ENCODE measurements at places on chromosomes 12 and 14.

GRCh38 chr12:80977346-80977745 lies 39.6 kb upstream of the LIN7A start:
- DNase-seq, result no peak

- DNase-seq, result no peak
Observed at GRCh38 chr12:30853561-30854133, 72.9 kb upstream of the TSPAN11 start.

GRCh38 chr12:103748002-103748401 lies 93.0 kb downstream of the NT5DC3 start:
- DNase-seq, result no peak

DNA sequence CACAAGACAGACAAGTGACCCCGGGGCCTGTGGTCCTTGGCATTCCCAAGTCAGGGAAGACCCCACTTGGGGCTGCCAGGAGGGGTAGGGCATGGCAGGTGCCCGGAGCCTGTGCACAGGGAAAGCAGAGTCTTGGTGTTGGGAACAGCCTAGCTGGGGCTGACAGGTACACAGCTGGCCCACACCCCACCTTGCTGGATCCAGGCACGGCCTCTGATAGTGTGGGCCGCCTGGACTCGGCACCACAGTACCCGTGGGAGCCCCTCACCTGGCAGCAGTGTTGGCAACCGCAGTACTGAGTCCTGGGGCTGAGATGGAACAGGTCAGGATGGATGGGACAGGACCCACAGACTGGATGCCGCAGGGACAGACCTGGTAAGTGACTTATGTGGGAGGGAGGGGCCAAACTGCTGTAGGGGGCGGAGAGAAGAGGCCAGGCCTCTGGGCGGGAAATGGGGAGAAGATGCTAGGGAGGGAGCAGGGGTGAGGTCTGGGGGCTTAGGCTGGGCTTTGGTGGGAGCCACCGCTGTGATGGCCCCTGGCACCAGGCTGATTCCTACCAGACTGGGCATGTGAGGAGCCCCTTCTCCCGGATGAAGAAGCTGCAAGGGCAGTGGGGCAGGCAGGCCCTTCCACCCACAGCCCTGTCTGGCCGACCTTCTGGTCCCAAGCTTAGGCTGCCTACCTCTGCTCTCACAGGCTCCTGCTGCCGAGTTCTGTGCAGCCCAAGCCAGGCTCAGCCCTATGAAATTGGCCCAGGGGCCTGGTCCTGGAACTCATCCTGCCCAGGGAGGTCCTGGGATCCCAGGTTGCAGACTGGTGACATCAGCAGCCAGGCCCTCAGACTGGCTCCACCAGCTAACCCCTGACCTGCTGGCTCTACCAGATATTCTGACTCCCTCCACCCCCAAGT lies at the start of gene TGM1:
TSS of gene TGM1 (minus strand) at position 357 of the 913 bp plus-strand sequence. CDS start 825 bp downstream, outside the sequence.
- DNase-seq, result no peak

DNA sequence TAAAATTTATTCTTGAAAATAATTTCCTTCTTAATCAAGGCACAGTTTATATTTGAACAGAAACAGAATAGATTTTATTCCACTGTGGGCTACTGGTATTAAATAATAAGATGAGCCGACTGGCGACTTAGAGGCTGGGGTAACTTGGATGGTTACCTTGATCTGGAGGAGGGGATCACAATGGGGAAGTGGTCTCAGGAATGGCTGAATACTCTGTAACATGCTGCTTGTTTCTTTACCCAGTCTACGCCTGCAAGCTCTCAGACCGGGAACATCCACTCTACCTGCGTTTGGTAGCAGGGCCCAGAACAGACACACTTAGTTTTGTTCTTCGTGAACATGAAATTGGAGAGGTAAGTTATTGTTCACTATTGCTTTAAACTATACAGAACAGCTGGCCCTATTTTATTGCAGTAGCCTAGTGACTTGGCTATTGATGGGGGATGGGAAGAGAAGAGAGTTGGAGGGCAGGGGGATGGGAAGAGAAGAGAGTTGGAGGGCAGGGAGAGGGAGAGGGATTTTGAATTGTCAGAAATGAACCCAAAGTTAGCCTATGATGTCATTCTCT lies 67.9 kb downstream of the GNS start:
- no peak for DNase-seq

GRCh38 chr12:52344111-52344510 lies 22.9 kb upstream of the KRT83 start:
- no peak for DNase-seq

GRCh38 chr14:81511111-81511904 lies 22.3 kb downstream of the SEL1L start:
- DNase-seq, result no peak

DNA sequence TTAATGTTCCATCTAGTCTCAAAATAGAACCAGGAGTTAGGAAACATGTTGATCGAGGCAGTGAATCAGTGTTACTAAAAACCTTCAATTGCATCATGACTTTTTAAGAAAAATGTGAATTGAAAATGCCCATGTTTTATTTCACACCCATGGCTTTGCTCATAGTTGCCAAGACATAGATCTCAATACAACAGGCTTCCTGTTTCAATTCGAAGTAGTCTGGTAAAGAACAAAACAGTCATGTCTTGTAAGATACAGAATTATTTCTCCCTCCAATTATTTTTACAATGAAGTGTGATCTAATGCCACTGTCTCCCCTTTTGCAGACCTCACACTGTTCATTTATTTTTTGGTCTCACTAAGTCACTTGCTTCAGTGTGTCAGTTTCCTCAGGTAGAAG lies 44.6 kb upstream of the FAR2 start:
- no peak for DNase-seq

DNA sequence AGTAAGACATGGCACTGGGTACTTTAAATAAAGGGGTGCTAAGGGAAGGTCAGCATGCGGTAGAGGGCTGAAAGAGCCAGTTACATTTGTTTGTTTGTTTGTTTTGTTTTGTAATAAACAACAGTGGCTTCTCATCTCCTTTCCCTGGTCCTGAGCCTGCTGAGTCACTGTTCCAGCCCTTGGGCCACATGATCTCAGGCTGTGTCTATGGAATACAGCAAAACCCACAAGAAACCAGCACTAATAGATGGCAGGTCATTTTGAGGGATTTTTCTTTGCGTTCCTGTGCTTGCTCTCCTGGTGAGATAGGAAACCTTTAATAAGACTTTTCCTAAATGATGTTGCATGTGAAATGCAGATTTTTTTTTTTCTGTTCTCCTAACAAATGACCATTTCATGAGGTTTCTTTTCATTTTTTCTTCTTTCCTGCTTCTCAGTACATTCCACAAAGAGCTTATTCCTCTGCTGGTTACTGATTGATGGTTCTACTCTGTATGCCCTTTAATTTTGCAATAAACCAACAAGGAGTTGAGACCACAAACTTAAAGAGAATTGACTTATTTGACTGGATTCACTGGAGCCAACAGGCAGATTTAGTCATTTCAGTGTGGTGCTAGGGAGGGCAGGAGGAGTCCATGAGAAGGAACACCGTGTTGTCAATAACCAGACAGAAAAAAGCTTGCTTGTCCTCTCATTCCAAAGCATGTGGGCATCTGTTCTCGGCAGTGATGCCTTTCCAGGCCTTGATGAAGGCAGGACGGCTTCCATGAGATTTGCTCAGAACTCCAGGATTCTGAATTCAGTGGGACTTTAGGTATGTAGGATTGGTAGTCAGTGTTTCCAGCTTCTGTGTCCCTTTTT lies 459.2 kb downstream of the RAD51B start:
- DNase-seq, result no peak

GRCh38 chr12:127041985-127042625 lies 1224.9 kb upstream of the TMEM132C start:
- no peak for DNase-seq

DNA sequence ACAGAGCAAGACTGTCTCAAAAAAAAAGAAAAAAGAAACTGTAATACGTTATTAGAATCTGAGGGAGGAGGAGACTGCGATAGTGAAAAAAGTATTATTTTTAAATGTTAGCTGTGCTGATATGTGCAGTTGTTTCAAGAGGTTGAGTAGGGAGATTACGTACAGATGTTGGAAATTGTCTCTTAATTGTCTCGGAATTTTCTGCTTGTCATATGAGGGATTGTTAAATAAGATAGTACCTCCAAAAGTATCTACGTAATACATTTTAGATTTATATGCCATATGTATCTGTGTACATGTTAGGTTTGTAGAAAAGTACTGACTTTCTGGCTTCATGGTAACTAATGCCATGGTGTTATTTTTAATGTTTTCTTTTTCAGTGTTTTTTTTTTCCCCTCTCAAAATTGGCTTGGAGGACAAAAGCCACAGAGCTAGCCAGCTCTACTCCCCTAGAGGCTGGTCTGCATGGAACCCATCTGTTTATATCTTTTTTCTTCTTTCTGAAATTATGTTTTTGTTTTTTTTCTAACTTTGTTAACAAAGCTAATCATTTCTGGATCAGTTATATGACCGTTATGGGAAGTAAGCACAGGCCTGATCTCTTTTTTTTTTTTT lies 3.4 kb downstream of the RIMKLB start:
- DNase-seq, result no peak

GRCh38 chr14:88863167-88863566 lies 38.7 kb downstream of the TTC8 start:
- DNase-seq, result no peak

- no peak for DNase-seq
Observed at GRCh38 chr12:93813972-93814821, 137.0 kb downstream of the CRADD start.

GRCh38 chr14:52650774-52651173 lies 44.6 kb downstream of the ERO1A start:
- no peak for DNase-seq

DNA sequence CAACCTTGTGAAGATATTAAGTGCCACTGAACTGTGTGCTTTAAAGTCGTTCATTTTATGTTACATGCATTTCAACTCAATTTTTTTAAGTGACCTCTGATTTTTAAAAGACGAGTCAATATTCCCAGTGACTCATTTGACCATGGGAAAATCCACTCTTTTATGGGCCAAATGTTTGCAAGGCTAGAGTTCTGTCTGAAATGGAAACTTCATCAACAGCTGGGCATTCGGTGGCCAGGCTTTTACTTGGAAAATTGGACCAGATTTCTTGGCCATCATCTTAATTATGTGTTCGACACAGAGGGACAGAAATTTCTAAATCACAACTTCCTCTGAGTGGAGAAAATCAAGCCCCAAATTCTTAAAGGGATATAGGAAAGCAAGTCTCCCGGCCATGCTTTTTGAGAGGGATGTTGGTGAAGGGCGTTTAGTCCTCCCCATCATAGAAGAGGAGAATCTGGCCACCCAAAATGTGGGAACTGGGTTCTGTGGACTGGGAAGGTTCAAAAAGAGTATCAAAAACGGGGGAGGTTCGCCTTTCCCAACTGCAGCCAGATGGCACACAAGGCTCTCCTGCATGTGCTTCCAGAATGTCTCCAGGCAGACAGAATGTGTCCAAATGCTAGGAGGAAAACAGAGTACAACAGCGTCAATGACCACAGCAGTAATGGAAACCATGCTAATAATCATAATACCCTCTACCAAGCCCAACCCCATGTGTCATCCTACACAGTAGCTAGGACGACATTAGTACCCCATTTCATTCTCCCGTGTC lies 40.9 kb upstream of the FZD10 start:
- DNase-seq, result no peak

DNA sequence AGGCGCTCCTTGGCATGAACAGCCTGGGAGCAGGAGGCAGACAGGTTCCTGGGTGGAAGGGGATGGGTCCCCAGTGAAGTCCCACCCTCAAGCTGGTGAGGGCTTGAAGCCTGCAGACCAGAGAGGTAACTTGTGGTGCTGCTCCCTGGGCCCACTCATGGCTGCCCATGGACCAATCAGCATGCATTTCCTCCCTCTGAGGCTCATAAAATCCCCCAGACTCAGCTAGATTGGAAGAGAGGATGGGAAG lies 50.2 kb downstream of the A2M start:
- DNase-seq, result no peak

DNA sequence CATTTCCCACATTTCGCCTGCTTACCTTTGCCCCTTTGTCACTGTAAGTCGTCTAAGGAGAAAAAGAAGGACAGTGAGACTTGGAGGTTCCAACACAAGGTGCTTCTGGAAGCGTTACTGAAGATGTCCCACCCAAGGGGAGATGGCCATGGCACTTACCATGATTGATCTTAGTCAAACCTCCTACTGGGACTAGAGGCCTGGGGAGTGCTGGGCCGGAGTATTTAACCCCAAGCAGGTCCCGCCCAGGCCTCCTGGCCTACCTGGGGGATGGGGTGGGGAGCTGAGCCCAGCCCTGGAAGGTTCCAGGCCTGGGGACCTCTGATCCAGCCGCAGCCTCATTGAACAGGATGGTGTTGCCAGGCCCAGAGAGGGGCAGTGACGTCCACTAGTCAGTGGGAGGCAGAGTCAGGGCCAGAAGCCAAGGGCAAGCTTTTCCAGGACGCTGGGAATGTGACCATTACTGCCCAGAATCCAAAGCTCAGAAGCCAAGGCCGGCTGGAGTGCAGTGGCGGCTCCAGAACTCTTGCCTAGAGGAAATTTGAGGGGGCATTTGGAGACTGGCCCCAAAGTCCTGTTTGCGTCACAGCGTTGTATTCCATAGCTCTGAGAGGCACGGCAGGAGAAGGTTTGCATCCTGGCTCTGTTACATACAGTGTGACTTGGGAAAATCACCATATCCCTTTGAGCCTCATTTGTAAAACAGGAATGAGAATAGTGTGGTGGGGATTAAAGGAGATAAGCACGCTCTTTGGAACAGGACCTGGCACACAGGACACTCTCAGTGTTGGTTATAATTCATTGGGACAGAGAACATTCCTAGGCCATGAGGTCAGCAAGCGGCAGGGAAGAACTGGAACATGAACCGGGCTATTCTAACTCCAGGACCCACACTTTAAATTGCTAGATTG lies at the start of gene HPD:
TSS of gene HPD (minus strand) at position 198 of the 911 bp plus-strand sequence. CDS start at position 162, 36 bp downstream.
- DNase-seq, result no peak

GRCh38 chr12:104596134-104596799 lies 139.5 kb downstream of the CHST11 start:
- DNase-seq, result no peak

DNA sequence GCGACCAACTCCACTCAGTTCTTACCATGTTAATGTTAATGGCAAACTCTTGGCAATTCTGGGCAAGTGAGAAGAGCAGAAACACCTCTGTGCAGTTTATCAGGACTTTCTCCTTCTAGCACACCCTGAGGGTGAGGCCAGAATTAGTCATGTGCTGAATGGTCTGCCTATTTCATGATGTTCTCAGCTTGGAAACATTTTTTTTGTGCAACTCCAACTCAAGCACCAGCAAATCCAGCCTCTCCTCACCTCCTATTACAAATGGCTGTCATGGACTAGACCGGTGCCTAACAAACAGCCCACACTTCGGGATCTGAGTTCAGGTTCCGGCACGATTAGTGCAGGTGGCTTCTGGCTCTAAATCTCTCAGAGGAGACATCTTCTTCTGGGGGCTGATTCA lies 246.0 kb downstream of the ZFP36L1 start:
- DNase-seq, result no peak

- DNase-seq, result no peak
Observed at GRCh38 chr12:104764225-104765091, 193.6 kb downstream of the SLC41A2 start.

Data from GDM1 (cell line).